SK-N-SH treated with all-trans-retinoic acid at 6 μM for 48 hours (cell line): ENCODE measurements at places on chromosomes 11 and 22.

DNA sequence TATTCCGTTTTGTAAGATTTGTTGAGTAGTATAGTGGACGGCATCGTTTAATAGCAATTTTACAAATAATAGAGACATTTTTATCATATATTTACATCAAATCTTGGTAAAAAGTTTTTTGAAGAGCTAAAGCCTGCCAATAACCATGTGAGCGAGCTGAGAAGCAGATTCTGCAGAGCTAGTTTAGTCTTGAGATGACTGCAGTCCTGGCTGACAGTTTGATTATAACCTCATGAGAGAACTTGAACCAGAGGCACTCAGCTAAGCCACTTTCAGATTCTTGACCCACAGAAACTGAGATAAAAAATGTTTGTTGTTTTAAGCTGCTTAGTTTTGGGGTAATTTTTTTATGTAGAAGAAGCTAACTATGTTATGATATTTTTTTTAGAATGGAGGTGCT is 78.9 kb downstream of the PDE3B start:
- no peak for ATAC-seq

- ATAC-seq, result peak; percentile 21; the same call in 2 of the 3 replicates
Observed at GRCh38 chr22:40309631-40310030, 36.7 kb upstream of the ADSL start.

- no peak for ATAC-seq
Observed at GRCh38 chr11:128471138-128471661, 116.2 kb downstream of the ETS1 start.

- peak; percentile 50 for ATAC-seq
Observed at GRCh38 chr11:29280452-29280851, 736.4 kb downstream of the KCNA4 start.
